Spleen (tissue), 13 donors: ENCODE measurements at places on chromosomes 1 and 21. TPM values are rescaled to one million over a fixed set of nuclear protein-coding genes. Genes with fewer than 3 reads are reported as not detected.

GRCh38 chr21:45817345-45817744 is 164.2 kb upstream of the COL6A1 start:
- DNase-seq = no peak

DNA sequence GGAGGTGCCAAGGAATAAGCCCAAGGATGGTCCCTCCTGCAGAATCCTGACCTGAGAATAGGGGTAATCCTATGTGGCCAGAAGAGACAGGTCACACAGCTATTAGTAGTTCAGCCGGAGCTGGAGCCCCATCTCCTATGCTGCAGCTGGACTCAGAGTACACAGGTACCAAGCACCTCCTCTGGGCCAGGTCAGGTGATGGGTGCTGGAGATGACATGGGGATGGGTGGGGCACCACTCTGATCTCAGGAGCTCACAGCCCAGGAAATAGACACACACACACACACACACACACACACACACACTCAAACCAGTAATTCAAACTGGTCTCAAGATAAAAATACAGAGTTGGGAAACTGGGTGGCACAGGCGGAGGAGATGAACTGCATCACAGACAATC is 54.2 kb upstream of the SSBP3 start:
- peak; percentile 57 for DNase-seq

- DNase-seq = no peak
Observed at GRCh38 chr1:223700388-223700918, 11.9 kb upstream of the CAPN2 start.

- no peak for DNase-seq
Observed at GRCh38 chr21:35281956-35282355, 232.9 kb upstream of the RUNX1 start.

DNA sequence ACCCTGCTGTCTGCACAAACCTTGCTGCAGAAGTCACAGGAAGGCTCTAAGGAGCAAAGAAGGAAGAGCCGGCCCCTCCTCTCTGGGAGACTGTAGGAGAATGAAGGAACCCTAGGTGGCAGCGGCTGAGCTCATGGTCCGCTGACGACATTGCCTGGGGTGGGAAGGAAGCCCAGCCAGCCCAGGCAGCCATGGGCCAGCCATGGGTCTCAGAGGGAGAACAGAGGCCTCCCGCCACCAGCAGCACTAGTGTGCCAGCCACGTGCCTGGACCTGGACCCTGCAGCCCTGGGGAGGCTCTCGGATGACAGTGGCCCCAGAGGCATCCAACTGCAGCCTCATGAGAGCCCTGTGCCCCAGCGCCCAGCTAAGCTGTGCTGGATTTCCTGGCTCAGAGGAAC is 49.2 kb upstream of the POFUT2 start:
- peak; percentile 48 for DNase-seq

LRRC71 gene
- polyA plus RNA-seq = 0.03 TPM
